Activated effector memory CD4-positive, alpha-beta T cell treated with anti-CD3 and anti-CD28 coated beads, Interleukin-2, amount 50 U/mL, for 16 hours (primary cell): ENCODE measurements at places on chromosomes 7 and 10.

DNA sequence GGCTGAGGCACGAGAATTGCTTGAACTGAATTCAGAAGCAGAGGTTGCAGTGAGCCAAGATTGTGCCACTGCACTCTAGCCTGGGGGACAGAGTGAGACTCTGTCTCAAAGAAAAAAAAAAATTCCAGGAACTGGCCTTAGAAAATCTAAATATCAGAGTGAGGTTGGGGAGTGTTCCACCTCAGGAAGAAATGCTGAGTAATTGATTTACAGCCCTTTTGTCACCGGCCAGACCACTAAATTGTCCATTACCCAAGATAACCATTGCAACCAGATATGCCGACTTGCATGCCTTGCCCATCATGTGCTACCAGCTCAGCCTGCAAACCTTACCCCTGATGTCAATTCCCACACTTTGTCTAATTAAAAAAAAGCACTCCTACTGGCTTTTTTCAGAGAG, 42.4 kb downstream of the CRCP start:
- no peak for DNase-seq

DNA sequence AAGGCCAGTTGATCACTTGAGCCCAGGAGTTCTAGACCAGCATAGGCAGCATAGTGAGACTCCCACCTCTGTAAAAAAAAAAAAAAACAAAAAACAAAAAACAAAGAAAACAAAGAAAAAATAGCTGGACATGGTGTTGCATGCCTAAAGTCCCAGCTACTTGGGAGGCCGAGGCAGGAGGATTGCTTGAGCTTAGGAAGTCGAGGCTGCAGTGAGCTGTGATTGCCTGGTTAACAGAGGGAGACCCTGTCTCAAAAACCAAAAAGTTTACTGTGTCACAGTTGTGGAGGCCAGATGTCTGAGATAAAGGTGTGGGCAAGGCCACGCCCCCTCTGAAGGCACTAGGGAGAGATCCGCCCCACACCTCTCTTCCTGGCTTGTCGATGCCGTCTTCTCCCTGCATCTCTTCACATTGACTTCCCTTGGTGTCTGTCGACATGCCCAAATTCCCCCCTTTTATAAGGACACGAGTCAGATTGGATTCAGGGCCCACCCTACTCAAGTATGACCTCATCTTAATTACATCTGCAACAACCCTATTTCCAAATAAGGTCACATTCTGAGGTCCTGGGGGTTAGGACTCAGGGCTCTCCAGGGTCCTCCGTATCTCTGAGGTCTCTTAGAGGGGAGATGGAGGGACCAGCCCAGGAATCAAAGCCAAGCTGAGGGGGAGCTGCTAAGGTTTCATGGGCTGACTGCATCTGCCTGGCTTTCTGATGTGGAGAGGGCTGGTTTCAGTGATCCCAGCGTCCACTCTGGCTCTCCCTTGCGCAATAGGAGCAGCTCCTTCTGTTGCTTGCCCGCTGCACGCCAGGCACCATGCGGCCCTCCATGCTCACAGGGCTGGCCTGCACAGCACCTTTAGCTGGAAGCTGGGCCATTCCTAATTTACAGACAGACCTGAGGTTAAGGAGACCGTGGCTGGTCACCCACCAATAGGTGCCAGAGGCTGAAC, 23.1 kb downstream of the AGAP3 start:
- no peak for DNase-seq

- DNase-seq: no peak
Observed at GRCh38 chr10:117509573-117509972, 33.0 kb upstream of the EMX2 start.

- DNase-seq: no peak
Observed at GRCh38 chr7:34043461-34044305, 138.3 kb downstream of the BMPER start.

DNA sequence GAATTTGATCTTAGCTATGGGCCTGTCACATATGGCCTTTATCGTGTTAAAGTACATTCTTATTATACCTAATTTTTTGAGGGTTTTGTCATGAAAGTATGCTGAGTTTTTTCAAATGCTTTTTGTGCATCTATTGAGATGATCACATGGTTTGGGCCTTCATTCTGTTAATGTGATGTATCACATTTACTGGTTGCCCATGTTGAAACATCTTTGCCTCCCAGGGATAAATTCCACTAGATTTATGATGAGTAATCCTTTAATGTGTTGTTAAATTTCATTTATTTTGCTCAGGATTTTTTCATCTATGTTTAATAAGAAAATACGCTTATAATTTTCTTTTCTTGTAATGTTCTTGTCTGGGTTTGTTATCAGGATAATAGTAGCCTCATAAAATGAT, 442.0 kb downstream of the MDFIC start:
- DNase-seq: no peak
